ENCODE measurements at places on chromosomes 3 and 15. TPM values are rescaled to one million over a fixed set of nuclear protein-coding genes. Genes with fewer than 3 reads are reported as not detected.

GRCh38 chr3:178676942-178677790 is 140.9 kb downstream of the KCNMB2 start:
- DNase-seq = no peak

GRCh38 chr15:87846746-87847145 is 409.8 kb downstream of the NTRK3 start:
- no peak for DNase-seq

DNA sequence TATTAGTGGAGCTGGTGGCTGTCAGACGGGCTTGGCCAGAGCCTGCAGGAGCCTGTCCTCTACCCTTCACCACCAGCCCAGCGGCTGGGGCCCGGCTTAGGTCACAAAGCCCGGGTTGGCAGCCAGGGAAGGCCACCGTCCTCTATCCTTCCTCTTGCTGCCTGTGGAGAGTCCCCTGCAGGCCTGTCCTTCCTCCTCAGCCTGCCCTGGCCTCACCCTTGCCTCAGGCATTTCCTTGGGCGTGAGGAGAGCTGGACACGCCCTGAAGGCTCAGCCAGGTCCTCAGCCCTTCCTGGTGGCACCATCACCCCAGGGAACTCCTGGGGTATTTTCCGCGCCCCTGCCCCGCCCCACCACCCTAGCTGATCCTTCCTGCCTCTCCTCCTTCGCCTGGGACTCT is 7.7 kb downstream of the CHAC1 start:
- DNase-seq = no peak

- DNase-seq = no peak
Observed at GRCh38 chr15:36860792-36861191, 239.6 kb downstream of the MEIS2 start.

DNA sequence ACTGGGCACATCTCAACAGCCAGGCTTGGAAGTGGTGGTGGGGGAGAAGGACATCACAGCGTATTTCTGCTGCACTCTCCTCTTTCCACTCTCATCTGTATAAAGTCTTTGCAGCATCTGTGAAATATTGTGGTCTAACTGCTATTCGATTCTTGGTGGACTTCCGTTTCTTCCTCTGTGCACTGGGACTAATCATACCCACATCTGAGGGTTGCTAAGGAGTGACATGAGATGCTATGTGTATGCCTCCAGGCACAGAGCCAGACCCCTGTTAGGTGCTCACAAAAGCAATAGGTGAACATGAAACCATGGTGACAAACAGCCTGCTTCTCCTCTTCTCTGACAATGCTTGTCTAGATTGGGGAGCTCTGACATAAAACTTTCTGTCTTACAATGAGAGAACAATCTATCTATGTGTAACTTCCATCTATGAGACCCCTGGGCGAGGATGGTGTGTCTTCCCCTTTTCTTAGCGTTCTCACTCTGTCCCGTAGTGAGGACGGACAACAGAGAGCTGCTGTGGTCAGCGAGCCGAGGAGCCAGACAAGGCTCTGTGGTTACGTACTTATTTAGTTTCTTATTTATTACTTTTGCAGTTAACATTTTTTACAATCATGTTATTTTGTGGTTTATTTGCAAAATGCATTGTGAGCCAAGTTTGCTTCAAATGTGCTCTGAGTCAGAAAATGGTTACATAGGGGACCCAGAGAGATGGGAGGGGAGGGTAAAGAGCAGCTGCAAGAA is 196.7 kb upstream of the TPRG1 start:
- no peak for DNase-seq

The SLC38A3 gene
- total RNA-seq = not detected

DNA sequence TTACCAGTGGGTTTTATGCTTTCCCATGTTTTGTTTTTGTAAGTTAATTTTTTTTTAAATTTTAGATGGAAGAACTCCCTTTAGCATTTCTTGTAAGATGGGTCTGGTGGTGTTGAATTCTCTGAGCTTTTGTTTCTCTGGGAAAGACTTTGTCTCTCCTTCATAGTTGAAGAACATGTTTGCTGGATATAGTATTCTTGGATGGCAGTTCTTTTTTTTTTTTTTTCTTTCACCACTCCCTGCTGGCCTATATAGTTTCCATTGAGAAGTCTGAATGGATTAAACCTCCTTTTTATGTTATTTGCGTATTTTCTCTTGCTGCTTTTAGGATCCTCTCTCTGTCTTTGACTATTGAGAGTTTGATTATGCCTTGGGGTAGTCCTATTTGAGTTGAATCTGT is 18.1 kb downstream of the STXBP5L start:
- no peak for DNase-seq

The GOLGA8O gene
- total RNA-seq = 1.6 TPM

DNA sequence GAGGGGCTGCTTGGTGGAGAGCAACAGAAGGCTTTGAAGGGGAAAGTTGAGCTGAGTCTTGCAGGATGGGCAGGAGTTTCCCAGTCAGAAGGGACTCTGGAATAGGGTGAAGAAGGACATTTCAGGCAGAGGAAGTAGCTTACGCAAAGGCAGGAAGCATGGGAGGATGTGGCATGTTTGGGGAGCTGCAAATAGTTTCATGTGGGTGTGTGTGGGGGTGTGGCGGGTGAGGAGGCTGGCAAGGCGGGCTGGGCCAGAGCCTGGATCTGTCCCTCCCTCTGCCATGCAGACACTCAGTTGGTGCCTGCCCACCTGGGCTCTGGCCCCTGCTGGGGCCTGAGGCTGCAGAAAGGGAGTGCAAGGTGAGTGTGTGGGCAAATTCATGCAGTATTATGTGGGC is 10.4 kb downstream of the TEX264 start:
- DNase-seq = no peak

The TMEM44 gene
- 1.6 TPM for total RNA-seq

- no peak for DNase-seq
Observed at GRCh38 chr3:37397396-37397795, 223.0 kb upstream of the LRRFIP2 start.

The TIMP4 gene
- not detected for total RNA-seq

The DLEC1 gene
- total RNA-seq = 1.9 TPM

DNA sequence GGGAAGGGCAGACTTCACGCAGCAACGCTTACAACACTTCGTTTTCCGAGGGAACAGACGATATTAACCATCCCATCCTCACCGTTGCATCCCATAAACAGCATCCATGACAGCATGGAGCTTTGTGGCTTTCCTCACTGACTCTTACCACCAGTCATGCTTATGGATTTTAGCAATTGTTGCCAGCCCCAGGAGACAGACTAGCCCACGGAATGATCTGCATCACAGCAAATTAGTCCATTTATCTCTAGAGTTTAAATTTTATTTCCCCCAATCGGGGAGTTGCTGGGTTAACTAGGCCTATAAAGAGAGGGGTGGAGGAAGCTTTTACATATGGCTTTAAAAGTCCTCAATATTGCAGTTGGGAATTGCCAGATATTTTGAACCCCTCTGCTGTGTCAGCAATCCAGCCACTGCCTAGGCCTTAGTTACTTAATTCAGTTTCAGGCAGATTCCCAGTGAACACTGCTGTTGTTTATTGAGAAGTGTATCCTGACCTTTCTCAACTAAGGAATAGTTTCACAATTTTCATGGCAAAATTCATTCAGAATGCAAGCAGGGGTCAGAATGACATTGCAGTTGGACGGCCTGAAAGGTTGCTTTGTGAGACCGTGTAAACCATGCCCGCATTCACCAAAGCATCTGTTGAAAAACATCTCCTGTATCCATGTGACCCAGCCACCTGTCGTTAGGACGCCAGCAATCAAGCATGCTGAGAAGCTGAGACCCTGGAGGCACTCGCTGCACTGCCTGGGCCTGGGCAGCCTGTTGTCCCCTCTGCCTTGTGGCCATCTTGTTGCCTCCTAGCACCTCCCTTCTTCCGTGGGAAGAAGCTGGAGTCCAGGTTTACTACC is 397.4 kb upstream of the TPM1 start:
- DNase-seq = no peak

The AADAC gene
- not detected for total RNA-seq

DNA sequence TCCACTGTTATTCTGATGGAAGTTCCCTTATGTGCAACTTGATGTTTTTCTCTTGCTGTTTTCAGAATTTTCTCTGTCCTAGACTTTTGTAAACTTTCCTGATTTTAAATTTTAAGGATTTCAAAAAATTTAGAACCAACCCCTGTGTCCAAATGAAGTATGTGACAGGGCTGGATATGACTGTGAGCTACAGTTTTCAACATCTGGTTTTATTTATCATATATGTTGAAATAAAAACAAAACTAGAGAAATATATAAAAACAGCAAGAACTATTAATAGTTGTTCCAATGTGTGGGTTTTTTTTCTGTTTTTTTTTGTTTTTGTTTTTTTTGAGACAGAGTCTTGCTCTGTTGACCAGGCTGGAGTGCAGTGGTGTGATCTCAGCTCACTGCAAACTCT is 47.4 kb upstream of the PSMD6 start:
- no peak for DNase-seq

GRCh38 chr15:80580536-80581260 is 114.4 kb upstream of the ABHD17C start:
- no peak for DNase-seq

DNA sequence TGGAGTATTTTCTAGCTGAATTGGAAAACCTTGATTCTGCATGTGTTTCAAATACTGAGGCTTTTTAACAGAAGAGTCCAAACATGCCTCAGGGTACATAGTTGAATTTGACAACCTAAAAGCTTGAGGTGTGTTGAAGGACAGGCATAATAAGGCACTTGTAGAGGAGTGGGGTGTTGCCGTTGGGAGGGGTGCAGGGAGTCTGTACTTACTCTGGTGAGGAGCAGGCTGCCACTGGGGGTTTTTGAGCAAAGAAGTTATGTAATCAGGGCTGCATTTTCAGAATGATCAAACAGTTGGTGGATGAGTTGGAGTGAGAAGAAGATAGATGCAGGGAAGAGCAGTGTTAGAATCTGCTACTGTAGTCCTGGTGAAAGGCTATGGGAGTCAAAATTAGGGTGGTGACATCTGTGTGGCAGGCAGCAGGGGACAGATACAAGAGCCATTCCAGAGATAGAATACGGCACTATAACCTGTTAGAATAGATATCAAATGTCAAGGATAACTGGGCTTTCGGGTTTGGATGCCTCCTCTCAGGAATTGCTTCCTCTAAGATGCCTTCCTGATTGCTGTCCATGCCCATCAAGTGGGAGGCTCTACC is 161.6 kb downstream of the GHSR start:
- no peak for DNase-seq

DNA sequence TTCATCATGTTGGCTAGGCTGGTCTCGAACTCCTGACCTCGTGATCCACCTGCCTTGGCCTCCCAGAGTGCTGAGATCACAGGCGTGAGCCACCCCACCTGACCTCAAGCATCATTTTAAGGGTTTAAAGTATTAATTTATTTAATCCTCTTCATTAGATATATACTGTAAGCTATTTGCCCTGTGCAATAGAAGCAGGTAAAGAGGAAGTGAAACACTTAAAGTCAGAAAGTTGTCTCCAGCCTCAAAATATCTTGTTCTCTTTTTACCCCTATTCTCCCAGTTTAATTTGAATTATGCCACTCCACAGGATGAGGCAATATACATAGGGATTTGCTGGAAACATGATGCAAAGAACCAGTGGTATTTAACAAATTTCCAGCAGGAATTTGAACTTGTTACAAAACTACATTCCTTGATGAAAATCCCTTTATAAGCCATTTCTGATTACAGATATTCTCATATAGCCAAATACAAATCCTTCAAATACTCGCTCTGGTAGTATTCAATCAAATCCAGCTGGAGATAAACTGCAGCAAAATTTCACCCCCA is 2.0 kb downstream of the NDUFB5 start:
- no peak for DNase-seq

GRCh38 chr15:70867911-70868467 is 14.0 kb upstream of the LARP6 start:
- DNase-seq = no peak

- DNase-seq = no peak
Observed at GRCh38 chr3:172904711-172905373, 154.3 kb downstream of the ECT2 start.

The REC114 gene
- not detected for total RNA-seq

DNA sequence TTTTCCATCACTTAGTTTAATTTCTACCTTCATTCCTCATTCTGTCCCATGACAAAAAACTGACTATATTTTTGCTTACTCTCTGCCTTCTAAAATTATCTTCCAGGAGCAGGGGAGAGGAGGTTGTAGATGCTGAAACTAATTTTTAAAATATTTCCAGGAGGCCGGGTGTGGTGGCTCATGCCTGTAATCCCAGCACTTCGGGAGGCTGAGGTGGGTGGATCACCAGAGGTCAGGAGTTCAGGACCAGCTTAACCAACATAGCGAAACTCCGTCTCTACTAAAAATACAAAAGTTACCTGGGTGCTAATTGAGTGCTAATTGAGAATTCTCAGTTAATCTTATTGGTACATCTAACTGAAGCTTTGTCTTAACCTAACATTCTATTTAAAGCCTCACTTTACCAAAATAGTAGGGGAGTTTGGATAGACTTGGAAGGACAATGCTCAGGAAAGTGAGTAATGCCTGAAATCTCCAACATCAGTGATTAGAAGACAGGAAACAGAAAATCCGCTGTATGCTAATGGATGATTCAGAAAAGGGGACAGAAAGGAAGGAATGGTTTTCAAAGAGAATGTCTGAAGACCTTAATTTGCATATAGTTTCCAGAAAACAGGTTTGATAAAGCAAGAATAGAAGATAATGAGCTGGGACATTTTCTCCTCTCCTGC is 336.1 kb downstream of the GBE1 start:
- no peak for DNase-seq

DNA sequence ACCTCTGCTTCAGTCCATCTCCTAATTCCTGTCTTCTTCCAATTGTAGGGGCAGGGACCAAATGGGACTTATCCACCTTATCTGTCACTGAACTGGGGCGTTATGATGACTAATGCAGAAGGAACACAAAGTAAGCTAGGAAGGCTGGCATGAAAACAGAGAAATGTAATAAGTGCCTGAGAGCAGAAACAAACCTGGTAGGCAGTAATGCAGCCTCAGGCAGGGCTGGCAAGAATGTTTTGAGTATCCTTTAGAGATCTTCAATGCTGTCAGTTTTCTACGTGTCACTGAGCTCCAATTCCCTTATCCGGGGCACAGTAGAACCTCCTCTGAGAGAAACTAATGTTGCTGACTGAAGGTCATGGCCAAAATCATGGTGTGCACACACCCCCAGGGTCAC is 246.2 kb upstream of the TBL1XR1 start:
- DNase-seq = no peak

GRCh38 chr3:140188285-140188684 is 253.3 kb downstream of the CLSTN2 start:
- DNase-seq = no peak

- DNase-seq = no peak
Observed at GRCh38 chr3:132256989-132257388, 60.2 kb upstream of the ACP3 start.

Measured in activated naive CD4-positive, alpha-beta T cell treated with anti-CD3 and anti-CD28 coated beads, Interleukin-2, amount 50 U/mL, for 72 hours (primary cell).